ENCODE measurements at places on chromosomes 12 and 14.

- no peak for DNase-seq
These were observed 92.6 kb upstream of the TMPO start for GRCh38 chr12:98422812-98423211.

- DNase-seq, result peak; percentile 43
These were observed at the start of gene SLC2A3 for GRCh38 chr12:7935590-7936581. Gene SLC2A3, minus strand, starts transcription at chr12:7936187. Its CDS starts 153 bp downstream, at chr12:7936034.

DNA sequence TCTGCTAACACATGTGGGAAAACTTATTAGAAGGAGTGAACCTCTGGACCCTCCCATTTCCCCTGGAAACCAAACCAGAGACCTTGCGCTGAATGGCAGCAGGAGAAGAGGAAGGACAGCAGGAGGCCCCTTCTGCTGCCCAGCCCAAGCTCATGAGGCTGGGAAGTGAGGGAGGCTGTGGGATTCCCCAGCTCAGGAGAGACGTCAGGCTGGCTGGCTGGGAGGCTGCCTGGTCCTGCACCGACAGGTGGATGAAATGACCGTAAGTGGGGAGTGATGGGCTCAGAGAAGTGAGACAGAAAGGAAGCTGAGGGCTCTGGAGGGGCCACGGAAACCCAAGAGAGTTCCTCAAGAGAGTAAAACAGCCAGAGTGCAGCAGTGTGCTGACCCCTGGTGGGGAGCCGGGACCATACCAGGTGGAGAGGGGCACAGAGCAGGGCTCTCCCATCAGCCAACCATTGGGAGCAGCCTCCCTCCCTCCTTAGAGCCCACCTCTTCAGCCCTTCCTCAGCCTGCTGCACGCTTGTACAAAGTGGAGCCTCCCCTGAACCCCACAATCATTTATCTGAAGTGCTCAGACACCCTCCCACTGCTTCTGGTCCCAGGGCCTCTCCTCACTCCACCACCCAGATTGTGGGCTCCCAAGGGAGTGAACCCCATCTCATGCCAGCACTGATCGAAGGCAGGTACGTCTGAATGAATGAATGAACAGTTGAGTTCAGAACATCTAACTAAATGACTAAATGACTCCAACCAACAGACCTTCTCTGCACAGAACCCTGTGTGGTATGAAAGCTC lies 14.0 kb downstream of the TAMALIN start:
- DNase-seq, result peak; percentile 73

GRCh38 chr14:105322791-105323556 lies 8.4 kb downstream of the PACS2 start:
- DNase-seq, result no peak

DNA sequence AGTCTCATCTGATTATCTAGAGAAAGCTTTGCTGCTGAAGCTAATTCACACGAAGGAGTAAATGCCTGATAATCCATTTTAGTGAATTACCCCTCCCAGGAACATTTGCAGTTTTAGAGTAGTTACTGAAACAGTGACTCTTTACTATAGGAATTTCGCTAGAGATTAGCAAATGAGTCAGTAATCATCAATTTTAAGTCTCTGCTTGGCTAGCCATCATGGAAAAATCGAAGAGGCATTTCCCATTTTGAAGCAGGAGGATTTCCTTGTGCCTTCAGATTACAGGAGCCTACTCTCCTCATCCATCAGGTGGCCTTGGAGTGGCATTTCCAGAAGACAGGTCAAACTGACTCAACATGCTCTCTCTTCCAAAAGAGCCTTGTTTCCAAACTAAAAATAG lies 154.5 kb downstream of the EGLN3 start:
- DNase-seq, result no peak

DNA sequence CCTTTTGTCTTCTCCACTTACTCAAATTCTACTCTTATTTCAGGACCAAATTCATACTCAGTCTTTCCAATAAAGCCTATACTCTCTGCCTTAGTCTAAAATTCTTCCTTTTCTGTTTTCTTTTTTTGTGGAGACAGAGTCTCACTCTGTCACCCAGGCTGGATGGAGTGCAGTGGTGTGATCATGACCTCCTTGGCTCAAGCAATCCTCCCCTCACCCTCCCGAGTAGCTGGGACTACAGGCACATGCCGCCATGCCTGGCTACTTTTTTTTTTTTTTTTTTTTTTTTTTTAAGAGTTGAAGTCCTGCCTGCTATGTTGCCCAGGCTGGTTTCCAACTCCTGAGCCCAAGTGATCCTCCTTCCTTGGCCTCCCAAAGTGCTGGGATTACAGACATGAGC lies 11.9 kb downstream of the SRP54 start:
- no peak for DNase-seq

DNA sequence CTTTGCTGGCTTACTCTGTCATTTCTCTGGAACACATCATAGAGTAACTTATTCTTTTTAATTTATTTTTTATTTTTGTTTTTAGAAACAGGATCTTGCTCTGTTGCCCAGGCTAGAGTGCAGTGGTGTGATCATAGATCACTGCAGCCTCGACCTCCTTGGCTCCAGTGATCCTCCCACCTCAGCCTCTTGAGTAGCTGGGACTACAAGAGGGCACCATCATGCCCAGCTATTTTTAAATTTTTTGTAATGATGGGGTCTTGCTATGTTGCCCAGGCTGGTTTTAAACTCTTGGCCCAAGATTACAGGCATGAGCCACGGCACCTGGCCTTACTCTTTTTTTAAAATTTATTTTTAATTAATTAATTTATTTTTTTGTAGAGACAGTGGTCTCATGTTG lies 32.2 kb upstream of the RD3L start:
- no peak for DNase-seq

- DNase-seq, result no peak
These were observed 30.9 kb downstream of the SLC2A3 start for GRCh38 chr12:7905071-7905470.

GRCh38 chr14:61418746-61419145 lies 97.4 kb downstream of the PRKCH start:
- DNase-seq, result no peak

Measured in neural crest cell (in vitro differentiated cells).